ENCODE measurements at places on chromosomes 12 and 14. TPM values are rescaled to one million over a fixed set of nuclear protein-coding genes. Genes with fewer than 3 reads are reported as not detected.

BMP4 gene
- 46.3 TPM for total RNA-seq

DNA sequence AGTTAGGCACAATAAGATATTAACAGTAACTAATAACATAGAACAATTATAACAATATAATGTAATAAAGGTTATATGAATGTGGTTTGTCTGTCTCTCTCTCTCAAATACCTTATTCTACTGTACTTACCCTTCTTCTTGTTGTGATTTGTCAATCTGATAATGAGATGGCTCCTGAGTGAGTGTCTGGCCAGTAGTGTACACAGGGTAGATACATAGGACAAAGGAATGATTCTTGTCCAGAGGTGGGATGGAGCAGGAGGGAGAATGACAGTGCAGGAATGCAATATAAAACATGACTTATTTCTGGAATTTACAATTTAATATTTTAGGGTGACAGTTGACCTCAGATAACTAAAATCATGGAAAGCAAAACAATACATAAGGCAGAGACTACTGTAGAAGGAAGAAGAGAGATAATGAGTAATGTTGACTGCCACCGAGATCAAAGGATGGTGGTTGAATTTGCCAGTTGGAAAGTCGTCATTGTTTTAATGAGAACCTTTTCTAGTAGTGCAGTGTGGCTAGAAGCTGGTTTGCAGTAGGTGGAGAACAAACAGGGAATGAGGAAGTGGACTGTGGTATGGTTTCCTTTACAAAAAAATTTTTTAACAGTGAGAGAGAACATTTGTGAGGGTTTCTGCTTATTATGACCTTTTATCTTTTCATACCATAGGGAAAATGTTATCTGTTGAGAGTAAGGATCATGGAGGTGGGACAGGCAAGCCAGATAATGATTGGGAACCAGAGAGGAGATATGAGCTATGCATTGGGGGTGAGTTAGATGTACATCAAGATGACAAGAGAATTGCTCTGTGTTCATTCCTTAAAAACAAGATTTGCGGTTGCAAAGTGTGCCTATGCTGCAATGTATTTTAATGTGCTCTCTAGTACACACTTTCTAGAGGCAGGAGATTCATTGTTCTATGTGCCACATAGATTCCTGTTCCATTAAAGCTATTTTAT is 458.3 kb downstream of the BTG1 start:
- DNase-seq: no peak

DNA sequence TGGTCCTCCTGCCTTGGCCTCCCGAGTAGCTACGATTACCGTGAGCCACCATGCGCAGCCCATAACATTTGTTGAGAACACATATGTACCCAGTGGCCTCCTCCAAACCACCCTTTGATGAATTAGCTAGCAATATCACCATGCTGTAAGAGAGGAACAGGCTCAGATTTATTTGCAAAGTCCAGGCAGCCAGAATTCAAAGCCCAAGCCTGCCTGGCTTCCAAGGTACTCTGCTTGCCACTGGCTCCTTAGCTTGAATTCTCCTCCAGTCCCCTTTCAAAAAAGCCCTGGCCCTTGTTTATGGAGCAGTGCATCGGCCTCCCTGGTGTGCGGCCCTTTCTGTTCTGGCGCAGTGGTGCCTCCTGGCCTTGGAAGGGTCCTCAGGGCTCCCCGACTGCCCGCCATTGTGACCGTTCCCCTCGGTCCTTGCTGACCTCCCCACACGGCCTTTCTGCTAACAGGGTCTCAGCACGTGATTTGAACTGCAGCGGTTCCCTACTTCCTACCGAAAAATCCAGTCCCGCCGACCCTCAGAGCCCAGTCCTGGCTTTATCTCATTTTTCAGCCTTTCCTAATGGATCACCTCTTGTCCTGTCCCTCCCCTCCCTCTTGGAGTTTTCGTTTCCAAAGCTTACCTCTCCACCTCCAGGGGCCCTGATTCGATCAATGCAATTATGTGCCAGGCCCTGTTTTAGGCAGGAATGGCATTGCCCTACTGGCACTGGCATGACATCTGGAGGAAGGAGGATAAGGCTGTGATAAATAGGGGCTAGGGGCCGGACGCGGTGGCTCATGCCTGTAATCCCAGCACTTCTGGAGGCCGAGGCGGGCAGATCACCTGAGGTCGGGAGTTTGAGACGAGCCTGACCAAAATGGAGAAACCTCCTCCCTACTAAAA is 22.0 kb downstream of the SLC25A29 start:
- no peak for DNase-seq

ABCB9 gene
- 6.6 TPM for total RNA-seq

PRH1 gene
- total RNA-seq: 103 TPM

- peak; percentile 10 for DNase-seq
Observed at GRCh38 chr14:91918186-91918883, 29.2 kb downstream of the FBLN5 start.

GRCh38 chr12:32545413-32545980 is 133.6 kb upstream of the DNM1L start:
- DNase-seq: no peak

DNA sequence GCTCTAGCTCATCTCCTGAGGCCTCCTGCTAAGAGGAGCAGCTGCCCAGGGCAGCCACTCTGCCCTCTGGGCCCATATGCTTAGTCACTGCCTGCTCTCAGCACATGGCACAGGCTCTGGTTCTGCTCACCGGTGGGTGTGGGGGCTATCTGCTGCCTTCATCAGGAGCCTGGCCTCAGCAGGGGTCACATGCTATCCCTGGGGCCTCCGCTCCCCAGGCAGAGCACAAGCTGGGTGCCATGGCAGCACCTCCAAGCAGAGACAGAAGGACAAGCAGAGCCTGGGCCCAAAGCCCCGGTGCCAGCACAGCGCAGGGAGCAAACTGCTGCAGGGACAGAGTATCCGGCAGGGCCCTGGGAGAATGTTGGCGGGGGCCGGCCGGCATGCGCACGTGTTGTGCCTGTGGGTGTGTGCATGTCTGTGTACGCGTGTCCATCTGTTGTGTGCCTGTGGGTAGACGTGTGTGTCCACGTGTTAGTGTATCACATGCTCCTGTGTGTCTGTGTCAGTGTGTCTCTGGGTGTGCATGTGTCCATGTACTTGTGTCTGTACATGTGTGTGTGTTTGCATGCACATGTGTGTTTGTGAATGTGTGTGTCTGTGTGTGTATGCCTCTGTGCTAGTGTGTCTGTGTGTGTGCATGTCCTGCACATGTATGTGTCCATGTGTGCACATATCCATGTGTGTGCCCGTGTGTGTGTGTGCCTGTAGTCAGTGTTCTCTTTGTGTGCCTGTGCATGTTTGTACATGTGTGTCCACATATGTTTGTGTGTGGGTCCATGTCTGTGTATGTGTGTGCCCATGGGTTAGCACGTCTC is 326.9 kb downstream of the TMEM121 start:
- no peak for DNase-seq

TAS2R13 gene
- 14.3 TPM for total RNA-seq

VWF gene
- total RNA-seq: 61.8 TPM
